ENCODE measurements at places on chromosomes 7 and 10.

GRCh38 chr10:104479906-104480593 lies 126.4 kb downstream of the CFAP58 start:
- no peak for DNase-seq

DNA sequence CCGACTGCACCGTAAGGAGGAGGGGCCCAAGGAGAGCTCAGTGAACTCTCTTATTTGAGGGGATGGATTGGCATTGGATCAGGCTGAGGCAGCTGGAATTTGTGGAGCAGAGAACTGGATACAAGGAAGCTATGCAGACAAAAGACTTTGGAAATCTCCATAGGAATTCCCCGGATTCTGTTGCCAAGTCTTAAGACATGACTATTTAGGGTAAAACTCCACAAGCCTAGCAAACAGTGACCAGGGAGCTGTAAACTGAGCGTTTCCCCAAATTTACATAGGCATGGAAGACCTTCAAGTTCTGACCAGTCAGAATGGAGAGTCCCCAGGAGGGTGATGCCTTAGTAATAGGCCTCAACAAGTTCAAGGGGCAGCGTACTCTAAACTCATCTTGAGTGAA lies 82.5 kb upstream of the PCBD1 start:
- DNase-seq, result no peak

- DNase-seq, result no peak
These were observed 14.9 kb upstream of the CPA5 start for GRCh38 chr7:130329681-130330080.

- DNase-seq, result no peak
These were observed 92.5 kb downstream of the SORCS1 start for GRCh38 chr10:107072028-107072427.
